GM20000 (cell line): ENCODE measurements at places on chromosomes 13 and 19.

DNA sequence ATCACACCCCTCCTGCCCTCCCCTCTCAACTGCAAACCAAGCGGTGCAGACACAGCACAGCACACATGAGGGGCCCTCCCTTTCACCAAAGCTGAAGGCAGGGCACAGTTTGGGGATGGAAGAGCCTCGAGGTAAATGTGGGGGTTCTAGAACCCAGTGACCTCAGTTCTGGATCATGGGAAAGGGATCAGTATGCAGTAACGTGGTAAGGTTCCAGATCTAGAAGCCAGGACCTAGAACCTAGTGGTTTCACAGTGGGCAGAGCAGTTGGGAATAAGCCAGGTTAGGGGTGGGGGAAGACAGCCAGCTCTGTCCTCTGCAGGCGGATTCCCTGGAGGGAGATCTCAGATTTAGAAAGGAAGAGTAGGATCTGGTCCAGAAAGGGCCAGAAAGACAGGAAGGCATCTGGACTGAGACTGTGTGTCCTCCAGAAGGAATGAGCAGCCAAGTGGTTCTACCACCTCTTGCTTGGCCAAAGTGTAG lies 3.1 kb downstream of the FTL start:
- DNase-seq: no peak

GRCh38 chr19:45477713-45478453 lies 10.1 kb downstream of the FOSB start:
- no peak for DNase-seq

GRCh38 chr19:39052243-39052746 lies 19.9 kb upstream of the FBXO27 start:
- DNase-seq: peak; percentile 52

- DNase-seq: no peak
These were observed 438.1 kb downstream of the FGF9 start for GRCh38 chr13:22108979-22109378.

DNA sequence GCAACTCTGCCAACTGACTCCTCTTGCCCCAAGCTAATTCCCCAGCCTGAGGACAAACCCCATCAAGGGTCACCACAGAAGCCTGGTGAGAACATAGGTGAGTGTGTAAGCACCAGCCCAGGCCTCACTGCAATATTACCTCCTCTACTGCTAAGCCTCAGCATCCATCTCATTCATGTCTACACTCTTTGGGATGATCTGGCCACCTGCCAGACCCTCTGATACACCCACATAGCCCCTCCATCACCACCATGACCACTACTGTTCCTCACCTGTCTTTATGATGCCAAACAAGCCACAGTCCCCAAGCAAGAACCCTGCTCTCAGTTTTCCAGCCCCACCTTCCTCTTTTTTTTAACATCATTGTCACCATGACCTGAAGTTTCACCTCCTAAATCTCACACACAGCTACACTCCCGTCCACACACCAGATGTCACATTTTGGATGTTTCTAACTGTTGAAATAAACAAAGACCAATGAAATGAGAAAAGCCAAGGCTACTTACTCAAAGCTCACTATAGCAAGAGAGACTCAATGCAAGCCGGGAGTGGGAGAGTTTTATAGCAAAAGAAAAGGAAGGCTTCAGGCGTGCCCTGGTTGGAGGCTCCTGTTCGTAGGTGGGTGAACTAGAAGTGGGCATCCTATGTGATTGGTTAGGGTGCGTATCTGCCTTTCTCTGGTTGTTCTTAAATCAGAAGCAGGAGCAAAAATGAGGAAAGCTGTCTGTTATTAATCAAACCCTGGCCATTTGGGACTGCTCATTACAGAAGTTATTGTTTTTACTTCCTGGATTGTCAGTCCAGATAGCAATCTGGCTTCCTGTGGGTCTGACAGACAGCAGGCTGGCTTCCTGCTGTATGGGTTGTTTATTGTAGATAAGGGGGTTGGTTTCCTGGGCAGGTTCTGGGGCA lies 2.0 kb downstream of the ZNF792 start:
- no peak for DNase-seq

GRCh38 chr13:37645181-37645740 lies 46.7 kb upstream of the POSTN start:
- no peak for DNase-seq

DNA sequence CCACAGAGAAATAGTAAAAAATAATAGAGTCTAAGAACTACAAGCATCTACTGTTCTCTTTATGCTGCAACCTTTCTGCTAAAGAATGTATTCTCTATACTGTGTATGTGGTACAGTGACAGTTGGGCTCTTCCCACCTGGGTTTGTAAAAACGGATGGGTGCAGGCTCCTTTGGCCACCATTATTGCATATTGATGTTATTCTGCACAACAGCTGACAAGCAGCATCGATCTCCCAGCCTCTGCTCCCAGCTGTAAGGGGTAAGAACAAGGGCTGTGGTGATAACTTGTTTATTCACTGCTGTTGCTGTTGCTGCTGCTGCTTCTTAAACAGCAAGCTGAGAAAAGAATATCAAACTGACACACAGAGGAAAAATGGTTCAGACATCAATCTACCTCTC lies 56.1 kb downstream of the KCNRG start:
- DNase-seq: no peak

DNA sequence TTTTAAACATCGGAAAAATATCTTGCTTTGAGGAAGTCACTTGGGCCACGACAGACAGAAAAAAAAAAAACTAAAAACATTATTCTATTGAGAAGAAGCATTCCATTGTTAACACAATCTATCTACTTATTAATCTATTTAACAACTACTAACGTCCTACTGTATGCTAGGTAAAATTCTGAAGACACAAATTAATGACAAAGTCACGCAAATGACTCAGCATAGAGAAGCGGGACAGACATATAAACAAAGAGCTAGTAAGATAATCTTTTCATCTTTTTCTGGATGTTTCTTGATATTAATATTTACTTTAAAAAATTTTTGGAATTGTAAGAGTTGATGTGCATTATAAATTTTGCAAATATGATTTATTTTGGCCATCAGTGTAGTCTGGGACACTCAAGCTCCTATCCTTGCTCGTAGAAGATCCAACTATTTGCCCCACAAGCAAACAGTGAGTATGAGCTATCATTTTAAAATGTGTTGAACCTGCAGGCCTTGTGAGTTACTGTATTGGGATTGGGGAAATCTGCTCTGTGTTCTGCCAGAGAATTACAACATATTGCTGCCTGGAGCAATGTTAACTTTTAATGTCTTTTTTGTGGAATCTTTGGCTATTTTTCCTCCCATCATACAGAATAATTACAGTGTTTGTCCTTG lies 109.1 kb downstream of the PCDH9 start:
- DNase-seq: no peak

DNA sequence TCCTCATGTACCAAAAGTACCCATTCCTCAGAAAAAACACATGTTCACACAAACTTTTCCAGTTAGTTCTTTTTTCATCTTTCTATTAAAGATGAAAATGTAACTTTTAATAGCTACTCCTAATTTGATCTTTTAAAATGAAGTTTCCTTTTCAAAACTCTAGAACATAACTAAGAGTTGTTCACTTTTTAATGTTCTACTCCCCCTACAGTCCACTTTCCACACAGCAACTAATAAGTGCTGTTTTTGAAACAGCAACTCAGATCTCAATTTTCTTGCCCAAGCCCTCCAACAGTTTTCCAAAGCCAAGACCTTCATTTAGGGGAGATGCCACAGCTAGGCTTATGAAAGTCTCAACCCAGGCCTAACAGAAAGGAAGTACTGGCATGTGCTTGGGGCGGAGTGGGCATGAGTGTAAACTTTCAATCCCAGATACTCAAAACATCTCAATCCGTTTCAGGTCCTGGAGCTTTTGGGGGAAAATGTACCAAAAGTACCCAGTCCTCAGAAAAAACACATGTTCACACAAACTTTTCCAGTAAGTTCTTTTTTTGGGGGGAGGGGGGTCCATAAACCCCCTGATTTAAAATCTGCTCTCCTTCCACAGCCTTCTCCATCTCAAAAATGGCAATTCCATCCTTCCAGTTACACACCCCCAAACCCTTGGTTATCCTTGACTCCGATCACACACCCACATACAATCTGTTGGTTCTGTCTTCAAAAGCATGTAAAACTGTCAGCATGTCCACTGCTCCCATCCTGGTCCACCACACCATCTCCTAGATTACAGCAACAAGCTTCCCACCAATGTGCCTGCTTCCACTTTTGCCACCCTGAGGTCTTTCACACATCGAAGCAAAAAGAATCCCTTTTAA lies 2.0 kb downstream of the FBL start:
- peak; percentile 68 for DNase-seq

GRCh38 chr13:76823969-76824368 lies 62.2 kb downstream of the KCTD12 start:
- no peak for DNase-seq

GRCh38 chr19:44947041-44947581 lies 1.3 kb downstream of the APOC2 start:
- DNase-seq: no peak

DNA sequence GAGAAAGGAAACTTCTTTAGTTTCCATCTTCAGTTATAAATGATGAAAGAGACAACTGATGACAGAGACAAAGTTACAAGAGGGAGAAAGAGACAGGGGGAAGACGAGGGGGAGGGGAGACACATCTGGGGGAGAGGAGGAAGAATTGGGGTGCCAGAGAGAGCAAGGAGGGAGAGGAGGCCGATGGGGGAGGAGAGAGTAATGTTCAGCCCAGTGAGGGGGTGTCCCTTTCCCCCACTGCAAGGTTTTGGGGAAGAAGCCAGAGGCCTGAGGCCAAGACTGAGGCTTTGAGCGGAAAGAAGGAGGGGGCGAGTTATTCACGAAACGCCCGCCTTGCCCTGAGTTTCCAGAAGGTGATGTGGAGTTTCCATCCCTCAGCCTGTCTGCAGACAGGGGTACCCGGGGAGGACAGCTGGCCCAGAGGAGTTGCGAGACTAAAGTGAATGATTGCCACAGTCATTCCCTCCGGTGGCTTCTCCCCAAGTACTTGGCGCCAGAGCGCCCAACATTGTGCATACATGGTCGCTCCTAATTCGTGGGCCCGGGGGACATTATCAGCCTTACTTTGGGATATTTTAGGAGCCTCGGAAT lies 558 bp upstream of the PPAN start:
- peak; percentile 78 for DNase-seq

DNA sequence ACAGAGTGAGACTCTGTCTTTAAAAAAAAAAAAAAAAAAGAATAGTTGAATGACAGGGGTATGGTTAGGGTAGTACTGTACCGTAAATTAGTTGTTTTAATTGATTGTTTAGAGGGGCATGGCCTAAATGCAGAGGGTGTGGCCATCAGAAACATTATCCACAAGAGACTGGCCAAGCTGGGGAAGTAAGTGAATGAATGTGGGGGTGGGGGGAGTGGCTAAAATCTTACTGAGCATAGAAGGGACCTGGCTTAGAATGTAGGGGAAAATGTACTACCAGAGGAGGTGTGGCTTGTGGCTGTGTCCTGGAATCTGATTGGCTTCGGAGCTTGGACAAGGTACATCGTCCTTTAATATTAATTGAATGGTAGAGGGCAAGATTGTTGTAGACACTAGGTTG lies 3.8 kb downstream of the BCL2L12 start:
- DNase-seq: no peak

DNA sequence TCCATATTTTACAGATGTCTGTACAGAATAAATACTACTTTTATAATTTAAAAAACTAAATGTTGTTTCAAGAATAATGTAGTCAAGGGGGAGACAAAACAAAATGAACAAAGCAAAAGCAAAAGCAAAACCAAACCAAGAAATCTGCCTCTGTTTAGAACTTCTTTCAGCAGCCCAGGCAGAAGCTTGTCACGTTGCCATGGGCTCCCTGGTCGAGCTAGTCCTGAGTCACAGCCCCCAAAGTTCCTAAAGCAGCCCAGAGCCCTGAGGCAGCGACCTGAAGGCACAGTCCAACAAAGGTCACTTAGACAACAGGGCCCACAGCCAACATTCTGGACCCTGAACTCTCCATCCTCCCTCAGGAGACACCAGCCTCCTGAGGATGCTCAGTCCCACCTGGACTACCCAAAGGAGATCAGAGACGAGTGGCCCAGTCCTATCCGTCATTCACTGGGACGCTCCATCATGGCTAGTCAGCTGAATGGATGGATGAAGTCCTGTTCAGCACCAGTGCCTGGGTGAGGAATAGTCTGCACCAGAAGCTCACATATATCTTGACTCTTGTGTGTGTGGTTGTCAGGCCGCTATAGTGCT lies 41.7 kb downstream of the SIAH3 start:
- no peak for DNase-seq

DNA sequence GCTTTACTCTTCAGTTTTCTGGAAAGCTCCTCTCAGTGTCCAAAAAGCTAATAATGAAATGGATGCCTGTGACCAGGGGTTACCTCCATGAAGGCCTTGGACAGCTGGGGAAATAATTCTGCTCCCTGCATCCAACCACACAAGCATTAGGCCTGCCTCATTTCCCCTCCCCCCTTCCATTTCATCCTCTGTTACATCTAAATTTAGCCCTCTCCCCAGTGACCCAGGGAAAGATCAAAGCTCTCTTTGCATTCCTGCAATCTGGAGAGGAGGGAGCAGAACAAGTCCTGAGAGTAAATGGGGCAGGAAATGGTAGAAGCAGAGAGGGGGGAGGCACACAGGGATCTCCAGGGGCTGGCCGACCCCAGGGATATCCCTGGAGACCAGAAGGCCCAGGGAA lies 452.7 kb downstream of the TSHZ3 start:
- no peak for DNase-seq

DNA sequence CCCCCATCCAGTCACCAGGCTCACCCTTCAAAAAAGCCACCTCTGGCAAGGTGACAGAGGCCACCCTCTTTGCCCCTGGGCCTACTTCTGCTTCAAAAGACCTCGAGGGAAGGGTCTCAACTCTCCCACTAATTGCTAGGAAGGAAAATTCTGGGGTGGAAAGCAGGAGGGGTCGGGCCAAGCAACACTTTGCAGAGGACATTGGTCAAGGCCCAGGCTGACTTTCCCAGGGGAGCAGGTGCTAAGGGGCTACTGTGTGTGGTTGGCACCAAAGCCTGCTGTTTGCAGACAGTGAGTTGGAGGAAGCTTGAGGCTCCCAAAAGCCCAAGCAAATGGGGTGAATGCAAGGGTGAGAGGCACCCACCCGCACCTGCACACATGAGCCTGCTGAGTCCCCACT lies 28.6 kb upstream of the VSTM2B start:
- no peak for DNase-seq

- no peak for DNase-seq
These were observed 53.7 kb downstream of the RASA3 start for GRCh38 chr13:114078461-114079451.

DNA sequence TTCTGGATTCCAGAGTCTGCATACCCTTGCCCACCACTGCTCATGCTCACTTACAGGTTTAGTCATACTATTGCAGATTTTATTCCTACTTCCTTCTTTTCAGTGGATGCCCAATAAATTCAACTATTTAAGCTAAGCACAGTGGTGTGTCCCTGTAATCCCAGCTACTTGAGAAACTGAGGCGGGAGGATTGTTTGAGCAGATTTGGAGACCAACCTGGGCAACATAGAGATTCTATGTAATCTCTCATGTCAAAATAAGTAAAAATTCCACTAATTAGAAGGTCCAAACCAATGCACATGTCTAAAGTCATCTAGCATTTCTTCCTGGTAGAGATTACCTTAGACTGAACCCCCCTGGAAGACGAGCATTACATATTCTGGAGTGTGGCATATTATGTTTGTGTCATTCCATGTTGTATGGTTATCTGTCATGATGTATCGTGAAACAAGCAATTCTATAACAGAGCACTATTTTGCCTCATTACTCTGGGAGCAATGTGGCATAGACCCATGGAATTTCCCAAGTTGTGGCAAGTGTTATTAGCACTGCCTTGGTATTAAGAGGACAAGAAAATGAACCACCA lies 8.3 kb downstream of the HMGB1 start:
- no peak for DNase-seq

- DNase-seq: peak; percentile 79
These were observed 38.3 kb downstream of the TMED1 start for GRCh38 chr19:10797541-10798256.
